Hepatocyte (in vitro differentiated cells): ENCODE measurements at places on chromosomes 6 and 20. TPM values are rescaled to one million over a fixed set of nuclear protein-coding genes. Genes with fewer than 3 reads are reported as not detected.

The TNFRSF21 gene
- 94.5 and 104 TPM in 2 replicates for polyA plus RNA-seq

The DEFB124 gene
- not detected in 2 replicates for polyA plus RNA-seq

The PPP1R14C gene
- polyA plus RNA-seq = 3.8 and 5.2 TPM in 2 replicates

The PDE10A gene
- polyA plus RNA-seq = 2.0 and 5.7 TPM in 2 replicates

The PREX1 gene
- polyA plus RNA-seq = 1.8 and 2.6 TPM in 2 replicates

The TCP11 gene
- not detected in 2 replicates for polyA plus RNA-seq

The NKAPL gene
- polyA plus RNA-seq = not detected in 2 replicates

The TNNC2 gene
- polyA plus RNA-seq = 0.51 and 1.8 TPM in 2 replicates

The HLA-G gene
- polyA plus RNA-seq = 2.6 and 2.8 TPM in 2 replicates

The SLC17A9 gene
- 83.9 and 113 TPM in 2 replicates for polyA plus RNA-seq

The CCN2 gene
- 296 and 300 TPM in 2 replicates for polyA plus RNA-seq

The C6orf141 gene
- polyA plus RNA-seq = 4.2 and 4.5 TPM in 2 replicates

The CTAGE9 gene
- polyA plus RNA-seq = not detected in 2 replicates

The GRIK2 gene
- polyA plus RNA-seq = 1.6 and 5.8 TPM in 2 replicates

The FABP7 gene
- polyA plus RNA-seq = 0.96 TPM in 1 of 2 replicates, not detected in the other

The RAD21L1 gene
- not detected in 2 replicates for polyA plus RNA-seq

The TBX18 gene
- polyA plus RNA-seq = 0.10 and 0.37 TPM in 2 replicates

The ASIP gene
- polyA plus RNA-seq = 2.3 and 3.3 TPM in 2 replicates
